ENCODE measurements at places on chromosomes 6 and 20. TPM values are rescaled to one million over a fixed set of nuclear protein-coding genes. Genes with fewer than 3 reads are reported as not detected.
A peak's percentile ranks its signal among the peaks of the same experiment; 100 is the strongest.

Gene PDYN
- not detected for total RNA-seq

Gene MDFI
- 0.54 TPM for total RNA-seq

Gene CST2
- total RNA-seq, result not detected

Gene TRIM10
- not detected for total RNA-seq

Gene CD93
- 0.10 TPM for total RNA-seq

Gene CLPSL2
- total RNA-seq, result 0.57 TPM

Gene PRR18
- total RNA-seq, result 0.23 TPM

Gene SPATA25
- 1.8 TPM for total RNA-seq

Gene SLC16A10
- 0.18 TPM for total RNA-seq

- H3K27me3 ChIP-seq, result no peaks in the 10 kb centered on the region
- no peaks in the 10 kb centered on the region for H3K36me3 ChIP-seq
- no peaks in the 10 kb centered on the region for H3K4me1 ChIP-seq
- H3K4me3 ChIP-seq, result no peak overlapping the region
- H3K27ac ChIP-seq, result no peak overlapping the region
Measured at GRCh38 chr6:72389698-72390097, 232.2 kb upstream of the KCNQ5 start.

DNA sequence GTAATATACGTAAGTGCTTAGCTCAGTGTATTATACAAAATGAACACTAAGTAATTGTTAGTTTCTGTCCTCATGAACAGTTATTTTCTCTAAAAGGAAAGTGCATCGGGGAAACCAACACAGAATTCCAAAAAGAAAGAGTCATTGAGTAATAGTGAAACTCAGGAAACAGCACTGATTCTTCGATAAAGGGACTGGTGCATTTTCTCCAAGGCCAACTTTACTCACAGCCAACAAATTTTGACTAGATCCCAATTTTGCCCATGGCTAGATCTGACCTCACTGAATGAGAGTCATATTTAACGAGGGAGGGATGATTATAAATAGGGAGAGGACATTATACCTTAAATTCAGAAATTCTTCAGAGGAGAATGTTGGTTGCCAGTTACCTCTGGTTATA is 390.9 kb upstream of the NRSN1 start:
- no peaks in the 10 kb centered on the region for H3K4me1 ChIP-seq
- H3K4me3 ChIP-seq, result no peak overlapping the region
- no peaks in the 10 kb centered on the region for H3K36me3 ChIP-seq
- H3K27ac ChIP-seq, result no peak overlapping the region
- no peaks in the 10 kb centered on the region for H3K27me3 ChIP-seq
- DNase-seq, result no peak

DNA sequence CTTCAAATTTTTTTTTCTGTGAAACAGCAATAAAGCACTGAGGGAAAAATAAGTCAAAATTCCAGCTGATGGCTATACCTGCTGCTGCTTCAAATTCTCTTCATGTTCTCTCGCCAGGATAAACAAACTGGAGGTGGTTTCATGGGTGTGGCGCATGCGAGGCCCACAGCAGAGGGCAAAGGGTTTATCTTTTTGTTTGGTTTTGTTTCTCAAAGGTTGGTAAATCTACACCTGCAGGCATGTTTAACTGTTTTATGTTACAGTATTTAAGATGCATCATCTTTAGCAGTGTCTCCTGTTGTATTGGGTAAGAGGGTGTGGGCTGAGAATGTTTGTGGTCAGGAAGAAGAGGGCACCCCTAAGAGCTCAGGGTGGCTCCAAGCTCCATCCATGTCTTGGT is 342.2 kb downstream of the CDH26 start:
- H3K4me1 ChIP-seq, result no peaks in the 10 kb centered on the region
- no peak for DNase-seq
- no peaks in the 10 kb centered on the region for H3K27me3 ChIP-seq

GRCh38 chr20:63223121-63223825 is 7.3 kb upstream of the YTHDF1 start:
- H3K4me3 ChIP-seq, result no peak overlapping the region
- H3K4me1 ChIP-seq, result peaks cover 24% of the 10 kb centered on the region
- H3K27me3 ChIP-seq, result no peaks in the 10 kb centered on the region
- H3K36me3 ChIP-seq, result no peaks in the 10 kb centered on the region

DNA sequence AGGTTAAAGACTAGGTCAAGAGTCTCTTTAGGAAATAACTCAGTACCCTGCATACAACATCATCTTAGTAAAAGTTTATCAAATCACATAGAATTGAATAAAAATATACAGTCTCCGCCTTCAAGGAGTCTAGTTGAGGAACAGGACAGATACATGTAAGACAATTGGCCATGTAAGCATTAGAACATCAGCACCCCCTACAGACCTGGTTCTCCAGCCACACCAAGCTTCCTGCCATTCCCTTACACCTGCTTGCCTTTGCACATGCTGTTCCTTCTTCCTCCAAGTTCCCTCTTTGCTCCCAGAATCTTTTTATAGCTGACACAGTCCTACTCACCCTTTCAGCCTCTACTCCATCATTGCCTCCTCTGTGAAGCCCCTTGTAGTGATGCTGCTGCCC is 187.8 kb upstream of the LRFN2 start:
- H3K27me3 ChIP-seq, result peaks cover 13% of the 10 kb centered on the region
- no peak overlapping the region for H3K27ac ChIP-seq
- no peaks in the 10 kb centered on the region for H3K36me3 ChIP-seq
- no peak overlapping the region for H3K4me3 ChIP-seq

DNA sequence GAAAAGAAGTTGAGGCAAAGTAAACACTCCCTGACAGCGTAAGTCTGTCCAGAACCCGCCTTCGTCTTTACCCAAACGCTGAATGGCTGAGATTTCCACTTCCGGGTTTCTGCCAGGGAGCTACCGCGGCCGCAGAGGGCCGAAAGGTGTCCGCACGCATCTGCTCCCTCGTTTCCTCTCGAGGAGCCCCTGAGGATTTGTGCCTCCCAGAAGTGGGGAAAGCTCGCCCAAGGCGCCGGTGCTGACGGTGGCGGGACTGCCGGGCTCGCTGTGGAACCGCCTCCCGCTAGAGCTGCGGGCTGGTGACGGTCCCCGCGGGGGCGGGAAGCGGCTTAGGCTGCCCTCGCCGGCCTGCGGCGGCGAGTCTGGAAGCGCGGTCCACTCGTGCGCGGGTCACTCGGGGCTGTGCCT is 1760.2 kb upstream of the DEFB115 start:
- H3K27ac ChIP-seq, result peak overlapping the region; percentile 75
- no peaks in the 10 kb centered on the region for H3K27me3 ChIP-seq
- H3K4me1 ChIP-seq, result no peaks in the 10 kb centered on the region
- no peaks in the 10 kb centered on the region for H3K36me3 ChIP-seq
- DNase-seq, result peak; percentile 57

DNA sequence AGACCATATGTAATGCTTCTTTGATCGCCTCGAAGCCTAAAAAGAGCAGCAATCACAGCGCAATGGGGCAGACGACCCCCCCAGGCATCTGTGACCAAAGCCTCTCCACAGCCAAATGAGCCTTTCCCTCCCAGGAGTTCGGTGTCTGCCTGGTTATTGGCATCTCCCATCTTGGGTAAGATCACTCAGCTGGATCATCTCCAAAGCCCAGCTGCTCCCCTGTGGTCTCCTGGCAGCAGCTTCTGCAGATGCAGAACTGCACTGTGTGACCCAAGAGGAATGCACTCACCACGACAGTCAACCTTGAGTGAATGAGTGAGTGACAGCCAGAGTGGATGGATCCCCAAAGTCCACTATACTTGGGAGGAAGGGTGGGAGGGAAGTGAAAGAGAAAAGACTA is 44.8 kb upstream of the IYD start:
- no peaks in the 10 kb centered on the region for H3K4me1 ChIP-seq
- H3K36me3 ChIP-seq, result no peaks in the 10 kb centered on the region
- H3K27me3 ChIP-seq, result no peaks in the 10 kb centered on the region
- no peak for DNase-seq
- no peak overlapping the region for H3K4me3 ChIP-seq
